ENCODE measurements at places on chromosomes 6 and 20. TPM values are rescaled to one million over a fixed set of nuclear protein-coding genes. Genes with fewer than 3 reads are reported as not detected.
A peak's percentile ranks its signal among the peaks of the same experiment; 100 is the strongest.

GRCh38 chr20:14488756-14489479 is 151.5 kb upstream of the FLRT3 start:
- no peak overlapping the region for H3K4me3 ChIP-seq
- no peak for DNase-seq

- H3K4me3 ChIP-seq = no peak overlapping the region
- H3K27me3 ChIP-seq = peaks cover 61% of the 10 kb centered on the region
- DNase-seq = no peak
- no peaks in the 10 kb centered on the region for H3K36me3 ChIP-seq
- H3K27ac ChIP-seq = no peak overlapping the region
These were observed 98.3 kb downstream of the ANKRD60 start for GRCh38 chr20:58130156-58130555.

GRCh38 chr6:142679907-142680700 is 264.9 kb downstream of the HIVEP2 start:
- peaks cover 13% of the 10 kb centered on the region for H3K4me1 ChIP-seq
- H3K36me3 ChIP-seq = peaks cover 3% of the 10 kb centered on the region
- H3K27me3 ChIP-seq = peaks cover 1% of the 10 kb centered on the region
- peak; percentile 52 for DNase-seq
- H3K27ac ChIP-seq = no peak overlapping the region

DNA sequence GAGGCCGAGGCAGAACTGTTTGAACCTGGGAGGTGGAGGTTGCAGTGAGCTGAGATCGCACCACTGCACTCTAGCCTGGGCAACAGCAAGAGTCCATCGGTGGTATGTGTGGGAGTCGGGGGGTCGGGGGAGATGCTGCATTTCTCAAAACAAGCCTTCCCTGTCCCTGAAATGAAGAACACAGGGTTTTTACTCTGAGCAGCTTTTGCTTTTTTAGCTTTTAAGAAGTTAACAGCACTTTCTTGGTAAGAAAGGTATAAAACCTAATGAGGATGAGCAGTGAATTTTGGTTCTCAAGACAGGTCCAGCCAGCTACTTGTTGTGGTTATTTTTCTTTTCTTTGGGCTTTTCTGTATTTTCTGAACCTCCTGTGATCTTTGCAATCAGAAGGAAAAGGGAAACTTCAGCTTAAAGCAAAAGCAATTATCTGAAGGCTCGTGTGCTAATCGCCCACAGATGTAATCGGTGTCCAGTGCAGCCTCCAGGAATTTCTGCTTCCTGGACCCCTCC is 3.7 kb downstream of the RPL10A start:
- peak overlapping the region; percentile 97 for H3K4me3 ChIP-seq
- DNase-seq = no peak
- H3K27me3 ChIP-seq = no peaks in the 10 kb centered on the region

DNA sequence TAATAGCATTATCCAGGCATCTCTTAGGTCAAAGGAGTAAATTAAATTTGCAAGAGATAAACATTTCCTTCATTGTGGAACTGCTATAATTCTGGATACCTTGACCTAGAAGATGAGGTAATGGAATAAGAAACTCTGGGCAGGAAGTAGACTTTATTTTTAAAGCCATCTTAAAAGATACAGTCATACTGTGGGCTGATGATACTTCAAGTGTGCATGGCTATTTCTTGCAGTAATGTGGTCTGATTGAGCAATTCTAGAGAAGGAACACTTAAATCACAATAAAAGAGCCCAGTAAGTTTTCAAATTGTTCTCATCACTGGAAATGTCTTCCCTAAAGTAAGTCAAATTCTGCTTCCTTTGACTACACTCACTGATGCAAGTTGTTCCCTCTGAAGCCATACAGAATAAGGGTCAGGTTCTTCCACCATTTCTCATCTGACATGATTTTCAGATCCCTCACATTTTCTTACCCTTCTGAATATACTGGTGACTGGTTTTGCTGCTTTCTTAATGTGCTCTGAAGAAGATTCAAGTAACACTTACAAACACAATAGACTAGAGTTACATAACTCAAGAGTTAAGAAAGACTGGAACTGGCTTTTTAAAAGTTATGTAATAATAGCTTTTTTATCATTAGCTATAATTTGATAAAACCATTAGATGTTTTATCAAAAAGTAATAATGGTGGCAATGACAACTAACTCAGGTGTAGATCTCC is 62.6 kb upstream of the TMEM244 start:
- no peaks in the 10 kb centered on the region for H3K36me3 ChIP-seq
- H3K4me3 ChIP-seq = no peak overlapping the region
- H3K27ac ChIP-seq = no peak overlapping the region
- no peak for DNase-seq
- H3K27me3 ChIP-seq = peaks cover 4% of the 10 kb centered on the region

DNA sequence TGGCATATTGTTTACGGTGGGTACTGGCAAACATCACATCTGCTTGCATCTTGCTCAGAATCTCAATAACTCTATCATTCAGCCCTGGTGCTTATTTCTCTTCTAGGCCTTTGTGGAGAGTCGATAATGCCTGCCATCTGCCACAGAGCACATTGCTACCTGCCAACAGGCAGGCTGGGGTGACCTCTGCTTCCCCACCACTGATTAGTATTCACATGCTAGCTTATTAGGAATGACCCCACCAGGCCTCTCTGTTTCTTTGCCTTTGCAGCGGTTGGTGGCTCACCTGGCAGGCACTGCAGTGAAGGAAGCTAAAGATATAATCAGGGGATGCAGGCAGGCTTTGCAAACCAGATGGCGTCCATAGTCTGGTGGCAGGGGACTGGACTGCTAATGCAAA is 154.5 kb downstream of the MMS22L start:
- H3K4me1 ChIP-seq = no peaks in the 10 kb centered on the region
- no peak overlapping the region for H3K4me3 ChIP-seq
- DNase-seq = no peak
- no peaks in the 10 kb centered on the region for H3K36me3 ChIP-seq
- H3K27ac ChIP-seq = no peak overlapping the region
- no peaks in the 10 kb centered on the region for H3K27me3 ChIP-seq

DNA sequence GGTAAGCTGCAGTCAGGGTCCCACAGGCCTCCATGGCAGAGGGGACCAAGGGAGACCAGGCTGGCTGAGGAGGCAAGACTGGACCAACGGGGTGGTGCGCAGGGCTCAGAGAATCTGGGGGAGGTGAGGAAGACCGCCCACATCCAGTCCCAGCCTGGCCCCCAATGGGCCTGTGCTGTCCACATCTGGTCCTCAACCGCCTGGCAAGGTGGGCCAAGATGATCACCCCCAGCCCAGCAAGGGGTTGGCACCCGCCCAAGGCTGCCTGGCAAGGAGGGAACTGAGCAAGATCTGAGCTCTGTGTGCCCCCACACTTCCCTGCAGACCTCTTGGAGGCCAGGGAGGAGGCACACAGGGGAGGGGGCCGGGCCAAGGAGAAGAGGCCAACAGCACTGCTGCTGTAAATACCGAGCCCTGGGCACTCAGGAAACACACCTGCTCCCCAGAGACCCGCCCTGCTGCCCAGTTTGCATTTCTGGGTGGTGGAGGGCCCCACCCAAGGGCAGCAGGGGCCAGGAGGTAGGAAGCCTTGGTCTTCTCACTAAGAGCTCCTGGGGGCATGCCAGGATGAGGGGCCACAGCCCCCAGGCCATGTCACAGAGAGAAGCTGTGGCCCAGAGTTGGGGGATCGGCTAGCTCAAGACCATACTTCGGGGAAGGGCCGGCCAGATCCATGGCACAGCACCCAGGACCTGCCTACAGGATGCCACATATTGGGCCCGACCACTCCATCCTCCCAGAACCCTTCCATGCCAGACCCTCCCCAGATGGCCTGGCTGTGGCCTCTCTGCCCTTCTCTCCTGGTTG is 109.6 kb downstream of the ASXL1 start:
- no peak overlapping the region for H3K4me3 ChIP-seq
- H3K36me3 ChIP-seq = peaks cover 7% of the 10 kb centered on the region
- H3K27me3 ChIP-seq = no peaks in the 10 kb centered on the region

GRCh38 chr6:125910527-125910926 is 46.0 kb upstream of the HINT3 start:
- no peak overlapping the region for H3K4me3 ChIP-seq
- DNase-seq = peak; percentile 40
- peaks cover 30% of the 10 kb centered on the region for H3K36me3 ChIP-seq

- no peaks in the 10 kb centered on the region for H3K4me1 ChIP-seq
- no peaks in the 10 kb centered on the region for H3K36me3 ChIP-seq
- H3K27me3 ChIP-seq = peaks cover 3% of the 10 kb centered on the region
- DNase-seq = no peak
- H3K27ac ChIP-seq = no peak overlapping the region
- H3K4me3 ChIP-seq = no peak overlapping the region
These were observed 640.5 kb downstream of the DHX35 start for GRCh38 chr20:39602649-39603048.

- no peak overlapping the region for H3K27ac ChIP-seq
- H3K36me3 ChIP-seq = no peaks in the 10 kb centered on the region
- no peaks in the 10 kb centered on the region for H3K4me1 ChIP-seq
- no peak overlapping the region for H3K4me3 ChIP-seq
These were observed 114.6 kb downstream of the SOBP start for GRCh38 chr6:107604549-107604948.

DNA sequence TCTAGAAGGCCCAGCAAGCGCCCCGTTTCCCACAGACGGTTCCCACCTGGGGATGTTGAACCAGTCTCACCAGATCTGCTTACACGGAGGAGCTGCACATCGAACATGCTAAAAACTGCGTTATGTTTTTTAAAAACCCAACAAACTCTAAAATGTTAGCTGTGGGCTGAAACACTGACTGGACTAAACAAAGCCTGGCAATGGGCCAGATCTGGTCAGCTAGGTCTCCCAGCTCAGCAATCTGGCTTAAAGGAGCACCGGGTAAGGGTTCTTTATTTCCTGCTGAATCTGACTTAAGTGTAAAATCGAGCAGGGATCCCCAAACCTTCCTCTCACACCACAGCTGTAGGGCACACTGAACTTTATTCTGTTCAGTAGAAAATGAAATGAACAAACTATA is 156.9 kb downstream of the FOXC1 start:
- no peaks in the 10 kb centered on the region for H3K27me3 ChIP-seq
- no peak overlapping the region for H3K4me3 ChIP-seq
- H3K36me3 ChIP-seq = peaks cover 4% of the 10 kb centered on the region
- H3K4me1 ChIP-seq = peaks cover 25% of the 10 kb centered on the region
- DNase-seq = no peak

- no peaks in the 10 kb centered on the region for H3K36me3 ChIP-seq
- H3K4me1 ChIP-seq = no peaks in the 10 kb centered on the region
- H3K4me3 ChIP-seq = no peak overlapping the region
- no peak for DNase-seq
These were observed 357.1 kb downstream of the MAFB start for GRCh38 chr20:40331807-40332560.

GRCh38 chr20:36082315-36082915 is 72.1 kb upstream of the EPB41L1 start:
- H3K36me3 ChIP-seq = no peaks in the 10 kb centered on the region
- peaks cover 16% of the 10 kb centered on the region for H3K27me3 ChIP-seq
- H3K4me1 ChIP-seq = peaks cover 5% of the 10 kb centered on the region
- no peak for DNase-seq
- no peak overlapping the region for H3K4me3 ChIP-seq

DNA sequence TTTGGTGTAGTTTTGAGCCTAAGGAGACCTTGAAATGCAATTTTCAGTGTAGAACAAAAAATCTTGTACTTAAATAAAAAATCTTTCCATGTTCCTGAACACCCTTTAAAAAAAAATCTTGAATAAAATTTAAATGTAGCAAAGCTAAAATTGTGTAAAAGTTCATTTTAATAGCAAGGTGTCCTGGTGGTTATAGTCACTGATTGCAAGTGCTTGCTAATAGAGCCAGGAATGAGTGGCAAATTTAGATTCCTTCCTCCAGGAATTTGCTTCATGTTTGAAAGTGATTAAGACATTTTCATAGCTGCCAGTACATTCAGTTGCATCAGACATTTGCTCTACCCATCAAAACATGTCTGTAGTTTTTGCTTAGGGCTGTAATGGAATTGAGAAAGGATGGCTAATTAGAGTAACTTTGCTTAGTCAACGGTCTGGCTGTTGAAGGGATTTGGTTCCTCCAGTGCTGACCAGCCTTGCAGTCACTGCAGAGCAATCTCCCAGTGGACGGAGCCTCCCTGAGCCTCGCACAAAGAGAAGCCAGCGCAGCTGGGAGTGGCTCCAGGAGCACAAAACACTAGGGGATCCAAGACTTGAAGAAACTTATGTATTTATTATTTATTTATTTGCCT is 36.5 kb downstream of the AKAP12 start:
- no peak overlapping the region for H3K4me3 ChIP-seq
- H3K27ac ChIP-seq = no peak overlapping the region
- H3K36me3 ChIP-seq = no peaks in the 10 kb centered on the region
- DNase-seq = no peak
- H3K4me1 ChIP-seq = no peaks in the 10 kb centered on the region
- H3K27me3 ChIP-seq = peaks cover 14% of the 10 kb centered on the region

- no peak for DNase-seq
- H3K27ac ChIP-seq = no peak overlapping the region
- peaks cover 51% of the 10 kb centered on the region for H3K4me1 ChIP-seq
- H3K36me3 ChIP-seq = peaks cover 43% of the 10 kb centered on the region
These were observed 45.9 kb downstream of the ASXL1 start for GRCh38 chr20:32404017-32404416.

DNA sequence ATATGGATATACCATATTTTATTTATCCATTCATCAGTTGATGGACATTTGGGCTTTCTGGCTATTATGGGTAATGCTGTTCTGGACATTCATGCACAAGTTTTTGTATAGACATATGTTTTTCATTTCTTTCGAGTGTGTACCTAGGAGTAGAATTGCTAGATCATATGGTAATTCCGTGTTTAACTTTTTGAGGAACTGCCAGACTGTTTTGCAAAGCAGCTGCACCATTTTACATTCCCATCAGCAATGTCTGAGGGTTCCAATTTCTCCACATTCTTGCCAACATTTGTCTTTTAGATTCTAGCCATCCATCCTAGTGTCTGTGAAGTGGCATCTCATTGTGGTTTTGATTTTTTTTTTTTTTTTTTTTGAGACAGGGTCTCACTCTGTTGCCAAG is 20.8 kb downstream of the SRC start:
- H3K27ac ChIP-seq = no peak overlapping the region
- H3K4me3 ChIP-seq = no peak overlapping the region
- DNase-seq = no peak
- no peaks in the 10 kb centered on the region for H3K4me1 ChIP-seq
- no peaks in the 10 kb centered on the region for H3K27me3 ChIP-seq

DNA sequence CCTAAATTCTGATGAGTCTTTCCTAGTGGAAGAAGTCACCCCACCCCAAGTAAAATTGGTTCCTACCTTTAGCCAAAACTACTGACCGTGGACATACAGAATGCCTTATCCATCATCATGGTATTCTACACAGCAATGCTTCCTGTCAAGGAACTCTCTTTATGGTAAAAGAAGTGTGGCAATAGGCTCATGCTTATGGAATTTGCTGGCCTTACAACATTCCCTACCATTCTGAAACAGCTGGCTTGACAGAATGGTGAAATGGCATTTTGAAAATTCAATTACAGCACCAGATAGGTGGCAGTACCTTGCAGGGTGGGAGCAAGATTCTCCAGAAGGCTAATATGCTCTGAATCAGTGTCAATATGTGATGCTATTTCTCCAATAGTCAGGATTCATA is 41.8 kb upstream of the BACH2 start:
- no peak for DNase-seq
- no peak overlapping the region for H3K27ac ChIP-seq
- H3K4me1 ChIP-seq = no peaks in the 10 kb centered on the region
- no peaks in the 10 kb centered on the region for H3K27me3 ChIP-seq

GRCh38 chr6:158706369-158706982 is 56.6 kb downstream of the SYTL3 start:
- peaks cover 40% of the 10 kb centered on the region for H3K36me3 ChIP-seq
- no peak overlapping the region for H3K27ac ChIP-seq
- H3K4me3 ChIP-seq = no peak overlapping the region
- H3K27me3 ChIP-seq = no peaks in the 10 kb centered on the region

Gene CLPSL2
- not detected for total RNA-seq

Gene EFCAB8
- total RNA-seq = 0.92 TPM

Gene GRIK2
- not detected for total RNA-seq

Gene JPH2
- total RNA-seq = 0.47 TPM

Gene PTGIS
- total RNA-seq = 1.6 TPM

Gene SMIM8
- 11.9 TPM for total RNA-seq
